NCI-H524 (cell line): ENCODE measurements at places on chromosomes 11 and 22.
A peak's percentile ranks its signal among the peaks of the same experiment; 100 is the strongest.

- DNase-seq, result no peak
Observed at GRCh38 chr22:32625985-32626384, 151.4 kb downstream of the FBXO7 start.

DNA sequence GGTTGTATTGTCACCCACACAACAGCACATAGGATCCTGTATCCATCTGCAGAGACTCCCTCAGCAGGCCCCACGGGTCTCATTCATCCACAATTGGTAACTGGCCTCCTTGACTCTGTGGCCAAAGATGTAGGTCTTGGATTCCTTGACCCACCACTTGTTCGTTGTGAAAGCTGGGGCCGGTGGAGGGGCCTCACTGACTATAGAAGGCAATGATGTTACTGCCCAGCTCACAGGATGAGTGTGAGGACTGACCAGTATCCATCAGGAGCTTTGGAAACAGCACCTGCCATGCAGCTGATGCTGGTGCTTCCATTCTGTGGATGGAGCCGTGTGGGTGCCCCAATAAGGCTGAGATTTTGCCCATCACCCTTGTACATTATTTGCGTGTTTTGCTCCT, 615.7 kb downstream of the BRD1 start:
- no peak for DNase-seq

GRCh38 chr22:39534092-39534506, 1.6 kb upstream of the RPS19BP1 start:
- no peak for DNase-seq

DNA sequence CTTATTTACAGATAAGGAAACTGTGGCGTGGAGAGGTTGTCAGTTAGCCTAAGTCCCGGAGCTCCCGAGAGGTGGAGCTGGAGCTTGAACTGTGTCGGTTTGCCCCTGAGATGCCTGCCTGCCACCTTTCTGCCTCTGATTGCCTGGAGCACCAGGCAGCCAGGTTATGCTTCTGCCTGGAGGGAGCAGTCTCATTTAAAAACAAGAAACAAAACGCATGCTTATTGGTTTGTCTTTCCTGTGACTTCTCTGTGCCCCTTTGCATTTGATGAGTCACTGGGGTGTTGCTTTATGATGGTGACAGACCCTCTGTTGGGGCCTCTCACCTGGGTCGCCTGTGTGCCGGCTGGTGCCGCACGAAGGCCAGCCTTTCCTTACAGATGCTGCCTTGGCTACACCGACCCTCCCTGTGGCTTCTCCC, 12.2 kb downstream of the AP2A2 start:
- DNase-seq, result no peak

DNA sequence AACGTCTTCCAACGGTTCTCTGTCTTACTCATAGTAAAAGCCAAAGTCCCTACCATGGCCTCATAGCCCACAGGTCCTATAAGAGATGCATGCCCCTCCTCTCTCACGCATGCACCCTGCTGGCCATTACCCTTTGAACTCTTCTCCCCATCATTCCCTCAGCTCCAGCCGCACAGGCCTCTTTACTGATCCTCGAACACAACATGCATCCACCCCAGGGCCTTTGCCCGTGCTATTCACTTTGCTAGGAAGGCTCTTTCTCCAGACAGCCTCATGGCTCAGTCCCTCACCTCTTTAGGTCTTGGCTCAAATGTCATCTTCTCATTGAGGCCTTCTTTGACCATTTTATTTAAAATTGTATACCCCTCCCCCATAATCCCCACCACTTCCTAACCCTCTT, 7.5 kb downstream of the AP1B1 start:
- DNase-seq, result no peak

DNA sequence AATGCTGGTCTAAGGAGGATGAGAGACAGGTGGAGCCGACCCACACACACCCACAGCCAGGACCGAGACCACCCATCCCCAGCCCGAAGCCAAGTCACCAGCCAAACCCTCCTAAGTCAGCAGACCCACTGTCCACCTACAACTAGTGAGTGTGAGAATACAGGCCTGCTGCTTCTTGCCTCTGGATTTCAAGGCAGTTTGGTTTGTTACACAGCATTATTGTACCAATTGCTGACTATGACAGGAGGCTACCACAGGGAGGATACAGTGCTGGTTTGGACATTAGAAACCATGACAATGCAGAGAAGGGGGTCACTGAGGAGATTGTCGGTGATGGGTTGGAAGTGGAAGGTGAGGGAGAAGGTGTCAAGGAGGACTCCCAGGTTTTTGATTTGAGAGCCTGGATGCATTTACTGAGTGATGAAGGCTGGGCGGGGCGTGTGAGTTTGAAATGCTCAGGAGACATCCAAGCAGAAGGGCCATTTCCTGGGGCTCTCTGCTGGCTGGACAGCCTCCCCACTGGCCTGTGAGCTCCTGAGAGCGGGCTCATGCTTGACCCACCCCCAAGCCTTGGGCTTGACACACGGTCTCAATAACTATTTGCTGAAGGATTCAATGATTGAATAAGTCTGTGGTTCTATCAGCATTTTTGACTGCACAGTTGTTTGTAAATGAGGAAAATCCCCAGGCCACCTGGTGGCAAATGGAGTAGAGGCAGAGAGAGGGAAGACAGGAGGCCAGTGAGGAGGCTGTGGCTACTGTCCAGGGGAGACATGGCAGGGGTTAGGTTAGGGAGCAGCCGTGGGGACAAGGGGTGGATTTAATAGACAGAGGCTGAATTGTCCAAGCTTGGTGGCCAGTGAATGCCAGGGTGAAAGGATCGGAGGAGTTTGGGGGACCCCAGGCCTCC, 9.4 kb upstream of the SSTR3 start:
- no peak for DNase-seq

DNA sequence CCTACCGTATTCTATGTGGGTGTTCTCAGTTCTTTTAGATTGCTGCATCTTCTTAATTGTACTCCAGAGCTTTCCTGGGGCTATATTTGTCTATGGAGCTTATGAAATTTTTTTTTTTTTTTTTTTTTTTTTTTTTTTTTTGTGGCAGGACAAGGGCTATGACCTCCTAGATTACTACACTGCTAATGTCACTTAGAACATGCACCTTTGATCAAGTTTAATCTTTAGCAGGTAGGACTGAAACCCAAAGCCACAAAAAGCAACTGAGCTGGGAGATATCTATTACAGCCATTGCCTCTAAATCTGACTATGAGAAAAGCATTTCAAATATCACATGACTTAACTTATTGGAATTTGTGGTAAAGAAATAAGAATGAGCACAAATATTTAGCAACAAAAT, 21.7 kb upstream of the ABTB2 start:
- no peak for DNase-seq

DNA sequence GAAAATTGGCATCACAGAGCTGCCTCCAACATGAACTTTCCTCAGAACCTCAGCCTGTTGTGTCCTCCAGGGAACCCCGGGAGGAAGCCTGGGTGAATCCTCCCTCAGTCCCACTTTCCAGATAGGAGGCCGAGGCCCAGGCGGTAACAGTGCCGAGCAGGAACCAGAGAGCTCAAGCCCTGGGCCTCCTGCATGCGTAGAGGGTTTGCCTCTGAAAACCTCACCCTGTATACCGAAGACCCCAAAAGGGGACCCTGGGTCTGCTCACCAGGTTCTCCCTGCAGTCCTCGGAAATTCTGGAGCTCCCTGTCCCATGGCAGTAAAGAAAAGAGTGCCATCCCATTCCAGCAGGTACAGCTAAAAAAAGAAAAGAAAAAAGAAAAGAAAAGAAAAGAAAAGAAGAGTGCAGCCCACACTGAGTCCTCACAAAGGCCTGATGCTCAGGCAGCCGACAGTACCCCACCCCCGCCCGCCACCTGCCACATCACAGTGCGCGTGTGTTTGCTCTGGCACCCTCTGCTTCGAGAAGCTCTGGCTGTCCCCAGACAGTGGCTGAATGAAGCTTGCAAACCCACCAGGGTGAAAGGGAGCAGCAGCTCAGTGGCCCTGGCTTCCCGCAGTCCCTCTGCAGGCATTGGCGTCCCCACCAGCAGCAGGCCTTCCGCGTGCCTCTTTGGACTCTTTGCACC, 28.4 kb upstream of the FADD start:
- no peak for DNase-seq

DNA sequence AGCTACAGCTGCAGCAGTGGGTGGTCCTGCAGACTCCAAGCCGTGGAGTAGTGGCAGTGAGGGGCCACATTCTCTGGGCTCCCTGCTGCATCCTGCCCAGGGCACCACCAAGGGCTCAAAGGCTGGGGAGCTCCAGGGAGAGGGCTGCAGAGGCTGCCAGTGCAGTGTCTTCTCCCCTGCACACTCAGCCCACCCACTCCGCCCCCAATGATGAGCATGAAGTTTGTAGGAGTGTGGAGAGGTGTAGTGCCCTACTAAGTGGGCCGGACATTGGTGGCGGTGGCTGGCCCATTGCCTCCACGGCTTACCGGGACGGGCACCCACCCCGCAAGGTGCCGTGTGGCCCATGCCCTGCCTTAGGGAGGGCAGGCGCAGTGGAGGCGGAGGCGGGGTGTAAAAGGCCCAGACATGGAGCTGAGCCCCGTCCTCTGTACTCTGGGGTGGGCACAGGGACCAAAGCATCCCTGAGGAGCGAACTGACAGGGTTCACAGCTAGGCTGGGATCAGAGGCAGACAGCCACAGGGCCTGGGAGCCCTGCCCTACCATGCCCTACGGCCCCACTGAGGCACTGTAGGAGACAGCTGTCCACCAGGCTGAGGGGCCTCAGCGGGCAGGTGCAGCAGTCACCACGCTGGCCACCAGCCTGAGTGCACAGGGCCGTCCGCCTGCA, 18.9 kb downstream of the ARVCF start:
- no peak for DNase-seq

- DNase-seq, result no peak
Observed at GRCh38 chr11:47538741-47539565, 14.0 kb downstream of the CELF1 start.

- no peak for DNase-seq
Observed at GRCh38 chr11:46836870-46837269, 9.2 kb downstream of the CKAP5 start.

GRCh38 chr11:57473285-57473841, 13.0 kb downstream of the RTN4RL2 start:
- DNase-seq, result peak; percentile 45

DNA sequence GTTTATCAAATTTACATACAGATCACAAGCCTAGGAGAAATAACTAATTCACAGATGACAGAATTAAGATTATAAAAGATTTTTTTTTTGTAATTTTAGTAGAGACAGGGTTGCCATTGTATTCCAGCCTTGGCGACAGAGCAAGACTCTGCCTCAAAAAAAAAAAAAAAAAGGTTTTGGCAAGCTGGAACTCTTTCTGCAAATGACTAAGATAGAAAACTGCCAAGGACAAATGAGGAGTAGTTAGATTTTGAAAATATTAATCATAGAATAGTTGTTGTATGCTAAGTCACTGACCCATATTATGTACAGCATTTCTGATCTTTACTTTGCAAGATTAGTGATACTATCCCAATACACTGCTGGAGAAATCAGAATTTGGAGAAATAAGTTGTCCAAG, 99.2 kb downstream of the C11orf65 start:
- DNase-seq, result no peak

- DNase-seq, result peak; percentile 87
Observed at GRCh38 chr11:62195945-62196344, 5.9 kb downstream of the SCGB1D1 start.

GRCh38 chr11:126527651-126528050, 172.2 kb downstream of the ST3GAL4 start:
- no peak for DNase-seq

GRCh38 chr11:121524233-121524631, 71.5 kb upstream of the SORL1-AS1 start:
- peak; percentile 98 for DNase-seq

GRCh38 chr22:36873614-36874308, 13.0 kb downstream of the NCF4 start:
- peak; percentile 60 for DNase-seq

DNA sequence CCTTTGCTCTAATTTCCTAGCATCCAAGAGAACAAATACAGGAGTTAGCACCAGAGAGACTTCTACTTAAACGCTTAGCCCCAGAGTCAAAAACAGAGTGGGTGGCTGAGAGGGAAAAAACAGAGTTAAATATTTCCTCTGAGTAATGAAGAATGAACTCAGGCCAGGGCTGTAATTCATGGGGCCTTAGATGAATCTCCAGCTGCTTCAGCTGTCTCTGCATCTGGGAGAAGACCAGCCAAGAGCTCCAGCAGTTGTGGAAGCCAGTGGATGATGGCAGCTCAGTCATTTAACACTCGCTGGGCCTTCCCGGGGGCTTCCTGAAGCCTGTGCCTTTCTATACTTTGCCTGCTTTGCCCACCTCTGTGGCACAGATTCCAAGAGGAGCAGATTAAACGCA, 5.7 kb upstream of the ADAMTS15 start:
- DNase-seq, result no peak

DNA sequence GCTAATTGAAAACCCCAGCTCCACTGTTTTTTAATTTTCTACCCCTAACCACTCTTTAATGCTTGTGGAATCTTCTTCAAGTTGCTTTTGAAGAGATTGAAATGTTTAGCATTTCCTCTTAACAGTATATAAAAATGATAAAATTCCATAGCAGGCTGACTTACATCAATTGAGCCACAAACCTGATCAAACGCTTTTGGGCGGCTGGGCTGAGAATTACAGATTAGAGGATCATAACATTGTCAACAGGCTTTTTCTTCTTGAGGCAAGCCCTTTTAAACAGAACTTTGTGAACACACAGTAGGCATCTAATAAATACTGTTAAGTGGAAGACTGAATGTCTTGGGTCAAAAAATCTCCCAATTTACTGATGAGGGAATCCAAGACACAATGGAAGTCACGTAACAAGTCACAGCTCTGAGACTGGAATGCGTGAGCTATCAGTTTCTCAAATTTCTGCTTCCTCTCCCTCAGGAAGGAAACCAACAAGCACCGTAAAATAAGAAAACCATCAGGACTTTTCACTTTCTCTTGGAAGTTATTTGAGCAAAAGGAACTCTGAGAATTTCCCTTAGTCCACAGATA, 50.0 kb upstream of the CCDC89 start:
- no peak for DNase-seq

GRCh38 chr22:42317008-42317407, 46.6 kb upstream of the TCF20 start:
- DNase-seq, result no peak

GRCh38 chr11:46526216-46527215, 67.3 kb downstream of the AMBRA1 start:
- no peak for DNase-seq

- no peak for DNase-seq
Observed at GRCh38 chr11:65445604-65446445, 23.2 kb downstream of the NEAT1 start.

GRCh38 chr11:11396301-11397035, 43.4 kb upstream of the CSNK2A3 start:
- DNase-seq, result peak; percentile 9
